ENCODE measurements at places on chromosomes 13 and 19.
A peak's percentile ranks its signal among the peaks of the same experiment; 100 is the strongest.

- DNase-seq: no peak
Measured at GRCh38 chr19:14933506-14933905, 7.8 kb upstream of the OR7C2 start.

- DNase-seq: no peak
Measured at GRCh38 chr13:31328549-31329235, 128.9 kb downstream of the B3GLCT start.

DNA sequence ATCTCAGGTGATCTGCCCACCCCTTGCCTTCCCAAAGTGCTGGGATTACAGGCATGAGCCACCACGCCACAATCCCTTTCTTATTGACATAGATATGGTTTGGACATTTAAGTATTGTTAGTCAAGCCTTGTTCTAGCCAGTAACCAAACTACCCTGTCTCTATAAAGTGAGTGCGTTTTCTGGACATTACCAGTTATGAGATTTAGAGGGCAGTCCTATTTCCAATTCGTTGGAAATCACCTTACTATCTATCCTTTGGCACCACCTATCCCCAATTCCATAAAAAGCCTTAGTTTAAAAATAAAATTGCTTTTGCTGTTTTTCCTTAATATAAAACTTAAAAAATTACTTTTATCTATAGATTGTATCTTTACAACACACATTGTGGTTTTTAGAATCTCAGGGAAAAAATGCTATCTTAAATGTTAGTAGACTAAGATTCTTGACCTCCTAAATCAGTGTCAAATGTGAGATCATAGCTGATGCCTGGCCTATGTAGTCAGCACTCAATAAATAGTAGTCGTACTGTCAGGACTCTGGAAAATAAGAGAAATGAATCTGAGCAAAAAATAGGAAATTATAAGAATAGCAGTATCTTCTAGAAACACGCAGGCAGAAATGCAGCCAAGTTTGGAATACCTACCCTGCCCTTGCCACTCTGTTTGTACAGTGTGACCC lies 57.0 kb downstream of the NUFIP1 start:
- no peak for DNase-seq

GRCh38 chr13:103473081-103473480 lies 406.9 kb upstream of the SLC10A2 start:
- no peak for DNase-seq

GRCh38 chr13:39781381-39781780 lies 125.9 kb downstream of the COG6 start:
- DNase-seq: no peak

DNA sequence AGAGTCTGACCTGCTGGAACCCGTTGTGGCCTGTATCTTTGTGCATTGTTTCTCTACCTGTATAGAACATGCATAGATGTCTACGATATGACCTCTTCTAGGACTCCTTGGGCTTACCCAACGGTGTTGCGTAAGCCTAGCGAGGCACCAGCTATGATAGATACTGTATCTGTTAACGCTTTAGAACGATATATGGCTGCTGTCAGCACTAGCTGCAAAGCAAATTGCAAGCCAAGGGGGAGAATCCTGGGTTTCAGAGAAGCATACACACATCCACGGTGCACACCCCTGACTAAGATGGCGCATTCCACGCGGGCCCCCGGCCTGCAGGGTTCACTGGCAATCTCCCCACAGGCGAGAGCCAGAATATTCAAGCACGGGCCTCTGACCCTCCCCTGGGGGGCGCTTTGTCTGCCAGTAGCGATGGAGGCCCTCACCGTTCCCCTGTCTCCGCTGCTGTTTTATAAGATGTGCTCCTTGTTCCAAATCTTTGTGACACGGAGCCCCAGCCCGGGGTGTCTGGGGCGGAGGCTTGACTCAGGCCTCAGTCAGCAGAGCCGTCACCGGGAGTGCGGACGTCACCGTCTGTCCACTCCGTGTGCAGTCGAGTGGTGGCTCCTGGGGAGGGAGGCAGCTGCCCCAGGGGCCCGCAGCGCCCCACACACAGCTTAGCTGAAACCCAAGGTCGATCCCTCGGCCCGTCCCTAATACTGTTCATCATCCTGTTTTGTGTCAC lies 12.9 kb upstream of the RPS15 start:
- DNase-seq: no peak

- DNase-seq: no peak
Measured at GRCh38 chr13:39890537-39890936, 235.1 kb downstream of the COG6 start.

GRCh38 chr19:54164369-54165068 lies 5.0 kb upstream of the LENG1 start:
- DNase-seq: peak; percentile 30

DNA sequence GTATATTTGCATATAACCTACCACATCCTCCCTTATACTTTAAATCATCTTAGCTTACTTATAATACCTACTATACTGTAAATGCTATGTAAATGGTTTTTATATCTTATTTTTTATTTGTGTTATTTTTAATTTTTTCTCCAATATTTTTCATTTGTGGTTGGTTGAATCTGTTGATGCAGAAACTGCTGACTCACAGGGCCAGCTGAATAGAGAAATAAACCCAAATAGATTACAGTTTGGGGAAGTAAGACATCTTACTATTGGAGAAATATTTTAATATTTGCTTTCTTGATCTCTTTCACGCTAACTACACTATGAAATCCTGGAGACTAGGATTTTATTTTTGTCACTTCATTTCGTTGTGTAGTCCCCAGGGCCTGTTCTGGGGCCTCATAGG lies 7.1 kb downstream of the SMAD9 start:
- no peak for DNase-seq
